Activated CD4-positive, alpha-beta T cell treated with anti-CD3 and anti-CD28 coated beads, Interleukin-2, amount 10 ng/mL, durations not matched to agents 24 days and 14 days (primary cell): ENCODE measurements at places on chromosomes 2 and 18. TPM values are rescaled to one million over a fixed set of nuclear protein-coding genes. Genes with fewer than 3 reads are reported as not detected.
A peak's percentile ranks its signal among the peaks of the same experiment; 100 is the strongest.

- no peak for DNase-seq
Observed at GRCh38 chr18:31595121-31595771, 3.6 kb downstream of the TTR start.

- DNase-seq: no peak
Observed at GRCh38 chr2:74911061-74911460, 47.4 kb upstream of the POLE4 start.

- no peak for DNase-seq
Observed at GRCh38 chr2:29249666-29250253, 134.5 kb downstream of the CLIP4 start.

DNA sequence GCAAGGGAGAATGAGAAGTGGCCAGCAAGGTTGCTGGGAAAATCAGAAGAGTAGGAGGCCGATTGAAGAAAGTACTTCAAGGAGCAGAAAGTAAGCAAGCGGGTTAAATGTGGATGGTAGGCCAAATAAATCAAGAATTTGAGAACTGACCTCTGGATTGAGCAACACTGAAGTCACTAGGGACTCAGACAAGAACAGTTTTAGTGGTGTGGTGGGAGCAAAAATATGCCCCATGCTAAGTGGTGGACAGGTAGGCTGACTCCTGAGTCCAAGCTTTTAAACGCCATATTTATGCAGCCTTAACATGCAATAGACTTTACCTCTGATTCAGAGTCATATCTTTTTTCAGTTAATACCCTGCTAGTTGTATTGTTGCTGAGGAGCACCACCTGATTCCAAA is 4.5 kb downstream of the TRABD2A start:
- no peak for DNase-seq

DNA sequence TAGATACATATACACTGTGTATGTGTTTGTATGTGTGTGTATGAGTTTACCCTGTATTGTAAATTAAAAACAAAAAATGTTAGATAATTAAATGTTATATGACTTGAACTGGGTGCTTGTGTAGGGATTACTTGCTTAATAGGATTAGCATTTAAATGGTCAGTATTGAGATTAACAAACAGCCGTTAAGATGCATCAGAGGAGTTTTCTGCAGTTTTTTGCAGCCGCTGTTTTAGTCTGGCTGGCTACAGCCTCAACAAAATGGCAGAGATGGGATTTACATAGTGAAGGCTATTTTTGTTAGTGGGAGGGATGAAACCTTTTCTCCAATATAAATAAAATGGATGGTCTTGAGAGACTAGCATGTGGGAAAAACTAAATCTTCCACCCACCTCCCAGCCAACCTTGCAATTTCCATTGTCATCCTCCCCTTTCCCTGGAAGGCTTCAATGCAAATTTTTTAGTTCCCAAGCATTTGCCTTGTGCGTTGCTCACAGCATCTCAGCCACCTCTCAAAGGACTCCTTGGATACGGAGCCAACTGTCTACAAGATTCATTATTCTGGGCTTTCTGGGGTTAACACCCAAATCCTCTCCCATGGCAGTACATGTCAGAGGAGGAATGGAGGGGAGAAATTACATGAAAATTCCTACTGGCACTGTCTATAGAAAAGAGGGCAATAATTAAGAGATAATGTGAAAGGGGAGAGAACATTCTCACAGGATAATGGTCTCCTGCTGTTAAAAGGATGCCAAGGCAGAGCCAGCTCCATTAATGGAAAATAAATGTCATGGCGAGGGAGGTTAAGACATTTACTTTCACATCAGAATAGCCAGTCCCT is 351.9 kb downstream of the CDH2 start:
- no peak for DNase-seq

GRCh38 chr2:239566162-239566994 is 165.6 kb upstream of the HDAC4 start:
- no peak for DNase-seq

DNA sequence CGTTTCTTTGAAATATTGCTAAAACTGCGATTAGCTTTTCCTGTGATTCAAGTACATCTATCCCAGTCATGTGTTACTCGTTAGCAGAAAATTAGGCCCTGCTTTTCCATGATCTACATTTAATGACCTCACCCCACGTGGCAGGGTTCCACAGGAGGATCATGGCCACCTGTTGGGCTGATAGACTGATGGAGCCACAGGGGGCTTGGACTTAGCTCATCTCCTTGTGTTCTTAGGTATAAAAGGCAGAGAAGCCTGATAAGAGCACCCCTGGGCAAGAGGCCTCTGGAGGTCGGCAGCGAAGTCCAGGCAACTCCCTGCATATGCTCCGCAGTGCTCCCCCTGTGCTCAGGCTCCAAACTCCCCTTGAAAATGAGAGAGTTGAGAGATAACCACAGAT is 12.9 kb downstream of the FZD7 start:
- DNase-seq: no peak

DNA sequence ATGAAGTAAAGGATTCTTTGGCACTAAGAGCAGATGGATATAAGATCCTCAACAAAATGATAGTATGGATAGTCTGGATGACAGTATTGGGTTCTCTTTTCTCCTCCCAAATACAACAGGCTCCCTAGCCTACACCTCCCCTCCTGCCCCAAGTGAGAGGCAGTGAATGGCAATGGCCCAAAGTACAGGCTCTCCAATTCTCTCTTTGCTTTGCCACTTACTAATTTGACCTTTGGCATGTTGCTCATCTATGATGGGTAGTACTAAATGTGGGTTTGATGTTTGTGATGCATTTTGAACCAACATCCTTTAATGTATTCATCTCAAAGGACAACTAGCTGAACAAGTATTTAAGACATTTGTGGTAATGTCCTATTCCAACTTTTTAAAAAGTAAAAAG is 65.9 kb downstream of the EIF5B start:
- no peak for DNase-seq

GRCh38 chr18:79679552-79680099 is at the start of gene CTDP1:
Gene CTDP1, plus strand, starts transcription at chr18:79679803. Its CDS starts 145 bp downstream, at chr18:79679948.
- peak; percentile 96 for DNase-seq

GRCh38 chr2:32940316-32940997 is 6.3 kb upstream of the LTBP1 start:
- DNase-seq: no peak

GRCh38 chr2:42386682-42387081 is 25.7 kb upstream of the COX7A2L start:
- no peak for DNase-seq

- no peak for DNase-seq
Observed at GRCh38 chr2:168767258-168767657, 35.2 kb upstream of the NOSTRIN start.

- DNase-seq: no peak
Observed at GRCh38 chr2:148994341-148994740, 44.2 kb upstream of the LYPD6B start.

DNA sequence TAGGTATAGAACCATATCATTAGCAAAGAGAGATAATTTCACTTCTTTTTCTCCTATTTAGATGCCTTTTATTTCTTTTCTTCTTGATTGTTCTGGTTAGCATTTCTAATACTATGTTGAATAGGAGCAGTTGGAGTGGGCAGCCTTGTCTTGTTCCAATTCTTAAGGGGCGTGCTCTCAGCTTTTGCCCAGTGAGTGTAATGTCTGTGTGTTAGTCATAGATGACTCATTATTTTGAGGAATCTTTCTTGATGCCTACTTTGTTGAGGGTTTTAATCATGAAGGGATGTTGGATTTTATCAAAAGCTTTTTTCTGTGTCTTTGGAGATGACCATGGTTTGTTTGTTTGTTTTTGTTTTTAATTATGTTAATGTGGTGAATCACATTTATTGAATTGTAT is 1453.1 kb upstream of the SLC39A10 start:
- no peak for DNase-seq

GRCh38 chr2:21303876-21304275 is 180.1 kb downstream of the TDRD15 start:
- DNase-seq: no peak

- DNase-seq: no peak
Observed at GRCh38 chr2:120489023-120489422, 143.1 kb downstream of the INHBB start.

- no peak for DNase-seq
Observed at GRCh38 chr18:21450913-21451312, 149.6 kb downstream of the ESCO1 start.

DNA sequence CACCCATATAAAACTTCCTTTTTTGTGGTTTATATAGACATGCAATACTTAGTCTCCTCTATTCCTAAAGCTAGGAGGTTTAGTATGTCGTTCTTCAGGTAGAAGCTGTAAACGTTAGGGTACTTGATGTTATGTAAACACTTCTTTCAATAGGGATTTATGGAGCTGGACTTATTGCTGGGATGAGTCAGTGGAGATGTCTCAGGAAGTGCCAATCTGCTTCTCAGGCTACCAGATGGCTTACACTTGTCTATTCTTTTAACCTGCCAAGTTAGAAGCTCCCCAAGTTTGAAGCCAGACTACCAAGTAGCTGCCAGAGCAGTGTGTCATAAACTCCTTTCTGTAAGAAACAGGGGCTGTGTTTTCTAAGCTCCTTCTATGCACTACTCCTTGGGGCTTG is 756.5 kb upstream of the LRRTM1 start:
- DNase-seq: no peak

GRCh38 chr2:148614014-148614321 is 30.6 kb upstream of the EPC2 start:
- DNase-seq: no peak

The DAW1 gene
- total RNA-seq: not detected in 2 replicates

The KCNE4 gene
- total RNA-seq: not detected in 2 replicates

The SLC30A3 gene
- total RNA-seq: 1.4 and 2.2 TPM in 2 replicates

The HOXD12 gene
- not detected in 2 replicates for total RNA-seq

The CCBE1 gene
- total RNA-seq: not detected in 2 replicates

The CDH20 gene
- total RNA-seq: 0.12 TPM in 1 of 2 replicates, not detected in the other

The ANKAR gene
- total RNA-seq: 2.9 and 3.4 TPM in 2 replicates

The KCNG2 gene
- total RNA-seq: not detected in 2 replicates

The HOXD11 gene
- not detected in 2 replicates for total RNA-seq

The ACP1 gene
- total RNA-seq: 124 and 127 TPM in 2 replicates
